ENCODE measurements at places on chromosomes 3 and 15.

GRCh38 chr15:52163321-52164190 is 27.6 kb downstream of the GNB5 start:
- DNase-seq = no peak

GRCh38 chr3:134885877-134886621 is 91.0 kb downstream of the EPHB1 start:
- no peak for DNase-seq

- DNase-seq = no peak
Measured at GRCh38 chr15:32998182-32998581, 196.3 kb downstream of the FMN1 start.

- DNase-seq = no peak
Measured at GRCh38 chr15:42427429-42428223, 63.3 kb downstream of the ZNF106 start.

- DNase-seq = no peak
Measured at GRCh38 chr15:34964277-34964676, 5.3 kb downstream of the AQR start.

GRCh38 chr15:72199721-72200212 is 2.2 kb upstream of the GRAMD2A start:
- peak; percentile 59 for DNase-seq

DNA sequence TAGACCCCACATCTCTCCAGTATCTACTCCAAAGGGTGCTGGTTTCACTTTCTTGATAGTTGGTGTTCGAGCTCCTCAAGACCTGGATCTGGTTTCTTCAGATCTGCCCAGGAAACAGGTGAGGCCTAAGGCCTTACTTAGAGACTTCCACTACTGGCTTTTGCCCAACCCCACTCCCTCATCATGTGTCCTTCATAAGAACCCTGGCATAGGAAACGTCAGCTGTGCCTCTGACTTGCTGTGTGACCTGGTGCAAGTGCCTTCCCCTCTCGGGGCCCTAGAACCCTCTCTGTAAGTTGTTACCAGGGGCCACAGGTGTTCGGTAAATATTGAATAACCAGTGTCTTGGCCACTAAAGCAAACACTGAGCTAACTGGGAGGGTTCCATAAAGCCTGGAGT is 3.9 kb downstream of the OXTR start:
- no peak for DNase-seq

DNA sequence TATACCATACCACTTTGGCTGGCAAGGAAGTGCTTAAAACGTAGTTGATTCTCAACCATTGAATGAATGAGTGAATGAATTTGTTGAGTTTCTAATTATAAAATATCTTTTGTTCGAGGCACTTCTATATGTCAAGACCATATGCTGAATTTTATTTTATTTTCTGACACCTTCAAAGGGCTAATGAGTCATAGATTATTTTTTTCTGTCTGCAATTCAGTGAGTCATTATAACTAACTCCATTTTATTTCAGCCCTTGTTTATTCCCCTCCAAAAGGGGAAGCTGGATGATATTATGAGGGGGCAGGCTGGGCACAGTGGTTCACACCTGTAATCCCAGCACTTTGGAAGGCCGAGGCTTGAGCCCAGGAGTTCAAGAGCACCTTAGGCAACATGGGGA is 142.4 kb downstream of the P2RY1 start:
- no peak for DNase-seq

DNA sequence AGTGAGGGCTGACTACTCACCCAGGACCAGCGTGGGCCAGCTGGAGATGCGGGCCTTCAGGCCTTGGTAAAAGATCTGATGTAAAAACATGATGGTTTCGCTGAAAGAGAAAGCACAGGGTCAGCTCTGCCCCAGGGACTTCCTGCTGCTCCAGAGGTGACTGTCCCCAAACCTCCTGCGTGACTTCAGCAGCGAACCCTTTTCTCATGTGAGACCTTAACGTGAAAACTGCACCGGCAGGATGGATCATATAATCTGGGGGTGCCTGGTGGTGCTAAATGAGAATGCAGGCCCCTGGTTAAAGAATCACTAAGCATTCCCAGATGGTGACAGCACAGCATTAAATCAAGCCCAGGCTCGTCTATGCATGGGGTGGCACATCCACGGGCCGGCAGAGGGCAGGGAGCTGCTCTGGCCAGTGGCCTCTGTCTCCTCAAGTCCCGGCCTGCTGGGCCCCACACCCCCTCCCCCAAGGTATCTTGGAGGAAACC is 55.4 kb downstream of the RASGRF1 start:
- no peak for DNase-seq

- DNase-seq = no peak
Measured at GRCh38 chr15:78156653-78157052, 7.5 kb downstream of the IDH3A start.

DNA sequence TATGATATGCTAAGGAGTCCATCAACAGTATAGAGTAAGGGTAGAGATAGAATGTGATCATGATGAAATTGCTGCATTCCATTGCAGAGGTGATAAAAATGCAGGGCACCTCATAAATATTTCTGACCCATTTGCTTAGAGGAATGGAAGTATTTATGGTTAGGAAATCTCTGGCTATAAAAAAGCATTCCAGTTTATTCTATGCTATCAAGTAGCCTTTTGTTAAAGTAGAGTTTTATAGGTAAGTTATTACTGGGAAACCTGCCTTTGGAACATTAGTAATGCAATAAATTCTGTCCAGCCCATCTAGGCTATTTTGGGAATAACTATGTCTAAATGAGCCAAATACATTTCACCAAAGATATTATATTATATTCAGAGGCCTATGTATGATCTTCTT is 19.8 kb upstream of the STRIT1 start:
- no peak for DNase-seq

- DNase-seq = no peak
Measured at GRCh38 chr3:73503781-73504180, 121.0 kb downstream of the PDZRN3 start.
